T-helper 22 cell (primary cell): ENCODE measurements at places on chromosomes 4 and X.

DNA sequence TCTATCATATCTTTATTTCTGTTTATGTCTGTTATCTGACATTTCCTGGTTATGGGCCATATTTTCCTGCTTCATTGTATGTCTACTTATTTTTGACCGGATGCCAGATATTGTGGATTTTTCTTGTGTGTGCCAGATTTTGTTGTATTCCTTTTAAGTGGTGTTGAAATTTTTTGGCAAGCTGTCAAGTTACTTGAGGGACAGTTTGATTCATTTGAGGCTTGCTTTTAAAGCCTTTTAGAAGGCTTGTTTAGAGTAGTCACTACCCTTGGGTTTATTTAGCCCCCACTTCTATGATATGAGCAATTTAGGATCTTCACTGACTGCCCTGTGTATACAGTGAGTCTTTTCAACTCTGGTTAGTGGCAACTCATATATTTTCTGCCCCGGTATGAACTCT is 29.2 kb upstream of the NPY2R start:
- no peak for DNase-seq

DNA sequence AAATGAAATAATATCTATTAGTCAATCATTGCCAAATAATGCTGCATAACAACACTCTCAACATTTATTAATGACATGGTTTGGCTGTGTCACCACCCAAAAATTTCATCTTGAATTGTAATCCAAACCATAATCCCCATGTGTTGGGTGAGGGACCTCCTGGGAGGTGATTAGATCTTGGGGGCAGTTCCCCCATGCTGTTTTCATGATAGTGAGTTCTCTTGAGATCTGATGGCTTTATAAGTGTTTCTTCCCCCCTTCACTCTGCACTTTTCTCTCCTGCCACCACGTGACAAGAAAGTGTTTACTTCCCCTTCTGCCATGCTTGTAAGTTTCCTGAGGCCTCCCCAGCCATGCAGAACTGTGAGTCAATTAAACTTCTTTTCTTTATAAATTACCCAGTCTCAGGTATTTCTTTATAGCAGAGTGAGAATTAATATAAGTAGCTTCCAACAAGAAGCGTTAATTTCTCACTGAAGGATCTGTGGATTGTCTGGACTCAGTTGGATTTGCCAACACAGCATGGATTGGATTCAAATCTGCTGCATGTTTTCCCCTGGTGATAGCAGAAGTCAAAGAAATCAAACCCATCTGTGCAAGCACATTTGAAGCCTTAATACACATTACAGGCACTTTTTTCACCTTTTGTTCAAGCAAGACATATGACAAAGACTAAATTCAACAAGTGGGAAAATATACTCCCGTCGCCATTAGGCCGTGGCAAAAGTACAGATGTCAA is 216.6 kb downstream of the PDGFC start:
- DNase-seq, result no peak

- DNase-seq, result no peak
These were observed 51.5 kb downstream of the NPNT start for GRCh38 chr4:105946771-105947170.

GRCh38 chrX:151536571-151536970 is 26.9 kb upstream of the PASD1 start:
- no peak for DNase-seq

GRCh38 chr4:26822546-26822945 is 38.1 kb upstream of the STIM2 start:
- DNase-seq, result no peak

DNA sequence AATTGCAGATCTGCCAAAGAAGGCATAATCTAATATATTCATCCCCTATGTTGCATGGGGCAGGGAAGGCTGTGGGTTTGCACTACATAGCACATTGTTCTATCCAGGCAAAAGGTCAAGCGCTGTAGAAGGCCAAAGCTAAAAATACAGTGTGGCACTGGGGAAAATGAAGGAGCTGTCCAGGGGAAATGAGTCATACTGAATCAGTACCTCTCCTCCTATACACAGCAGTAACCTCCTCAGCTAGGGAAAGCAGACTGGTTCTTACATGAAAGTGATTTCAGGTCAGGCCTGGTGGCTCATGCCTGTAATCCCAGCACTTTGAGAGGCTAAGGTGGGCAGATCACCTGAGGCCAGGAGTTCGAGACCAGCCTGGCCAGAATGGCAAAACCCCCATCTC is 31.0 kb upstream of the SLC25A4 start:
- no peak for DNase-seq

DNA sequence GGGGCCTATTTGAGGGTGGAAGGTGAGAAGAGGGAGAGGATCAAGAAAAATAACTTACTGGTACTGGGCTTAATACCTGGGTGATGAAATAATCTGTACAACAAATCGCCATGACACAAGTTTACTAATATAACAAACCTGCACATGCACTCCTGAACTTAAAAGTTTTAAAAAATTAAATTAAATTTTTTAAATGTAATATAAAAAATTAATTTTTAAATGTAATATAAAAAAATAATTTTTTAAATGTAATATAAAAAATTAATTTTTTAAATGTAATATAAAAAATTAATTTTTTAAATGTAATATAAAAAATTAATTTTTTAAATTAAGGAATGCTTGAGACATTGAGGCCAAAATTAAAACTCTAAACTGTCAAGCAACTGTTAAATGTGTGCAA is 124.3 kb upstream of the GALNT7 start:
- no peak for DNase-seq

GRCh38 chrX:23664496-23664895 is 2.8 kb upstream of the PRDX4 start:
- no peak for DNase-seq

GRCh38 chr4:36677874-36678273 is 396.5 kb downstream of the DTHD1 start:
- no peak for DNase-seq

DNA sequence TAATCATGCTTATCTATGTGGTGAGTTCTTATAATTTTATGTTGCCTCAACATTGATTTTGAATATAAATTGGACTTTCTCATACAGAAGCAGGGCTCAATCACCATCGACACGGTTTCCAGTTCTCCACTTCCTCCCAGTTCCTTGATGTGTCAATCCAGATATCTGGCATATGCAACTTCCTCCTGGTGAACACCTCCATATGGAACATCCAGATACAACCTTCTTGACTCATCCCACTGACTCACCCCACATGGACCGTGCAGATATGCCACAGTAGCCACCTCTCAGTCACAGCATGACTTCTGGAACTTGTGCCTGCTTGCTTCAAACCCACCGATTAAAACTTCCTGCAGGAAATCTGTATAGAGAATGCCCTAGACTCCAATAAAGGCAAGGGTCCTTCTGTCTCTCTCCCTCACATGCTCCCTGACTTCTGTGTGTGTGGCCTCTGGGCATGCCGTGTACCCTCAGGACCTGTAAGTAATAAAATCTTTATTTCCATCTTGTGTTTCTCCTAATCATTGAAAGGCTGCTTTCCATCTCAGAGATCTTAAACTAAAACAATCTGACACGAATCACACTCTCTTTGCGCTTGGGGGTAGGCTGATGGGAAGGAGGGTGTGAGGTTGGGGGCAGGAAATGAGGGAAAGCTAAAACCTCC is 67.0 kb downstream of the HTRA3 start:
- DNase-seq, result no peak

- DNase-seq, result no peak
These were observed 14.7 kb downstream of the YY2 start for GRCh38 chrX:21870494-21870893.

DNA sequence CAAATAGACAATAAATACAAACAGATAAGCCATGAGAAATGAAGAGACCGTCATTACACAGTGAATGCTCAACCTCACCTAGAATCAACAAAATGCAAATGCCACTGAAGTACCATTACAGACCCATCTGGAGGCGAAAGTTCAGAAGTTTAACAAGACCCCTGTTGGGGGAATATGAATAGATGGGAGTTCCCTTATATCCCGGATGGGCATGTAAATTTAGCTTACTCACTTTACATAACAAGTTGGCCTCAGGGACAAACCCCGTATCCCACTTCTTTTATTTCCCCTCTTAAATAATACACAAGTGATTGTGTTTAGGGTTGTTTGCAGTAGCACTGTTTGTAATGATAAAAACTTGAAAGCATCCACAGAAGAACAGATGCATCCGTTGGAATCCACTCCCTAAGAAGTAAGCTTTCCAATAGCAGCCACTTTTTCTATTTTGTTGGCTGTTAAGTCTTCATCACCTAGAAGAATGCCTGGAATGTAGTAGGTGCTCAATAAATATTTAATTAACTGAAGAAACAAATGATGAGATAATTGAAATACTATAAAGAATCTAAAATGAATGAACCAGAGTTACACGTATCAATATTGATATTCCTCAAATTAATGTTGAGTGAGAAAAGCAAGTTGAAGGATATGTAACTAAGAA is 1076.3 kb upstream of the TENM3 start:
- DNase-seq, result no peak

- DNase-seq, result no peak
These were observed 36.0 kb upstream of the SPANXC start for GRCh38 chrX:141278306-141278705.

- no peak for DNase-seq
These were observed 405.4 kb upstream of the TECRL start for GRCh38 chr4:64814616-64815015.

DNA sequence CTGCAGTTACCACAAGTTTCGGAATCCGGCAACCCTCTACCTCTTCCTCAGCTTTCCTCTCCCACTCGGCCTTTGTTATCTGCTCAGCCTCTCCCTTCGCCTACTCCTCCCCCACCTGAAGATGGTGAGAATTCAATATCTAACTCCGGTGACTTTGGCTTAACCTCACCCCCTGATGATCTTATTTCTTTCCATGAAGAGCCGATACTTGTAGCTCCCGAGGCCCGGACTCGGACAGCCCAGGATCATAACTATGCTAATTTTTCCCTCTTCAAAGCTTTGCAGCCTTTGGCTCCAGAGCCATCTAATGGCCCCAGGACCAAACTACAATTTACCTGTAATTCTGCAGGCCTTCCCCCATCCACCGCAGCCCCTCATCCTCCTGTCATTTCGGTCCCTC is 32.0 kb upstream of the MGST2 start:
- DNase-seq, result no peak

DNA sequence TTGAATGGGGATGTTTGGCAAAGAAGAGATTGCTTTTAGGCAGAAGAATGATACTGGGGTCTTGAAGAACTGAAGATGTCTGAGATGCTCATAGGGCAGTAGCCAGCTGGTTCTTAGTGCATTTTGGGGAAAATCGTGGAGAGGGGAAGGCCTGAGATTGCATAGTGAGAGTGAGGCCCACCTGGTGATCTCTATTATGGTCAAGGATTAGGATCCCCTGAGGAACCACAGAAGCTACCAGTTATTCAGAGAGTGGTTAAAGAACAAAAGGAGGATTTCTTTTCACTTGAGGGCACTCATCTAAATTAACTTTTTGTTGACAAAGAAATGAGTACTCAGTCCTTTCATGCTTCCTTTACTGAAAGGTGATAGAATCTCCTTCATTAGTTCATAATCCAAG is 271.3 kb upstream of the HAND2 start:
- no peak for DNase-seq

- no peak for DNase-seq
These were observed 22.8 kb upstream of the FMR1NB start for GRCh38 chrX:147958291-147958690.

GRCh38 chr4:111639876-111640275 is 505.4 kb upstream of the FAM241A start:
- DNase-seq, result no peak

DNA sequence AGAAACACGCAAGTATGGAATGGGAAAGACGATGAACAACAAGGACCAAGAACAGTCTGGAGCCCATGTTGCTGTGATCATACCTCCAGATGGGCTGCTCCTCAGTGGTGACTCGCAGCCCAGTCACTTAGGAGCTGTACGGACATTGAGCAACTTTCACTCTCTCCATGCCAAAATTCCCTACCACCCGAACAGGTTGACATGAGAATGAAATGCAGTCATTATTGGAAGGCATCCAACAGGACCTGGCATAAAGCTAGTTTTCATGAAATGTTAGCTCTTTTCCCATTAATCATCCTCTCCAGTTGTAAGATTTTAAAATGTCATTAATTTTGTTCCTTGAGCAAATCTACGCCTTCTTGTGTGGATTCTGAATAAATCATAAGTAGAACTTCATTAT is 82.7 kb upstream of the GPM6B start:
- no peak for DNase-seq

DNA sequence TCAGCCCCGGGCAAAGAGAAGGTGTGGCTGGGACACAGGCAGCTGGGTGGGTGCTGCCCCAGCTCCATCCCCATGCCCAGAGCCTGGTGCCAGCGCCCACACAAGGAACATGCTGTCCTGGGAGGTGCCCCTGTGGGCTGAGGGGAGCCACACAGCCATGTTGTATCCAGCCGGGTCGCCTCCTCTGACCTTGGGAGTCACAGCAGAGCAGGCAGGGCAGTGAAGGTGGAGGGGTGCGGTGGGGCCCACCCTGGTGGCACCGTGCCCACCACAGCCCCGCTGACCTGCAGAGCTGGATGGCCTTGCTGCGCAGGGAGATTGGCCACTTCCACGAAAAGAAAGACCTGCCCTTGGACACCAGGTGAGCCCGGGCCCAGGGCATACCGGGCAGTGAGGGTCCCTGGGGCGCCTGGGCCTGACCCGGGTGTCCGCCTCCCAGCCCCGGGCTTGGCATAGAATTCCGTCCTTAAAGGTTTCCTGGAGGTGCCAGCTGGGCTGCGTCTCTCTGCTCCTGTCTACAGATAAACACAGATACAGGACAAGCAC is 18.7 kb upstream of the ADD1 start:
- DNase-seq, result no peak

DNA sequence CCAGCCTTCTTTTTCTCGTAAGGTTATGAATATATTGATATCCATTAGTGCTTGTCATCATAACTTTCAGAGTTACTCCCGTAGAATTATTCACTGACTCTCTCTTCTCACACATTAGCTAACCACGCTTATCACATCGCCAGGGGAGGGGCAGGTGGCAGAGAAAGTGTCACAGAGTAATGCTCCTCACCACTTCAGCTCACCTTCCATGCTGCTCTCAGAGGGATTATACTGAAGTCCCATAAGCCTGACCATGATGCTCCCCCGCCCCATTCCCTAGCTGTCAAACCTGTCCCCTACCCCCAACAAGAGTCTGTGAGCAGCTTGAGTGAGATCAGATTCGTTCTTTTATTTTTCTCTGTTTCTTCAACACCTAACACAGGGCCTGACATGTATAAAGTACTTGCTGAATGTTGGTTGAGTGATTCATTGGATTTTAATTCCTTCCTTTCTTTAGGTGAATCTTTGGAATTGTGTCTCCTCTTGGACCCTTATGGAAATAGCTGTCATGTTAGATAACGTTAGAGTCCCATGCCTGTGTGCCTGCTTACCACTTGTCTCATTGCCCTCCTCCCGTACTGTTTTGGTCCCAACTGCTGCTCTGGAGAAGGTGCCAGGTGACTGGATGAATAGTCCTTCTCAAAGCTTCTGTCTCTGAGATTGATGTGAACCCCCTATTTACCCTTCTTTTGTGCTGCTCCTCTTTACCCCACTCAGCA is 55.1 kb downstream of the RS1 start:
- DNase-seq, result no peak

GRCh38 chr4:174828845-174829701 is at the start of gene GLRA3:
Gene GLRA3 (minus strand): TSS chr4:174829247. CDS start chr4:174828811, 436 bp downstream.
- no peak for DNase-seq

GRCh38 chr4:118765399-118765798 is 70.5 kb downstream of the SEC24D start:
- DNase-seq, result no peak
